Right cardiac atrium (tissue), 5 donors: ENCODE measurements at places on chromosomes 6 and 20. TPM values are rescaled to one million over a fixed set of nuclear protein-coding genes. Genes with fewer than 3 reads are reported as not detected.

Gene IRF4
- polyA plus RNA-seq = 0.41 TPM

Gene TMX4
- 77.1 TPM for polyA plus RNA-seq

Gene CD109
- polyA plus RNA-seq = 6.6 TPM

Gene SLC22A2
- 0.05 TPM for polyA plus RNA-seq

Gene TMC2
- not detected for polyA plus RNA-seq

Gene PROKR2
- polyA plus RNA-seq = not detected

Gene AGPAT4
- polyA plus RNA-seq = 1.5 TPM

Gene PRR18
- polyA plus RNA-seq = 0.02 TPM

Gene CEP85L
- 3.8 TPM for polyA plus RNA-seq

Gene C20orf204
- 0.36 TPM for polyA plus RNA-seq

Gene RAMACL
- polyA plus RNA-seq = 0.38 TPM
